ENCODE measurements at places on chromosomes 16 and 17.

GRCh38 chr17:17836818-17837379 is at the start of gene SREBF1:
Gene SREBF1, minus strand, starts transcription at chr17:17836986. Its CDS starts 169 bp downstream, at chr17:17836817.
- DNase-seq = peak; percentile 60

DNA sequence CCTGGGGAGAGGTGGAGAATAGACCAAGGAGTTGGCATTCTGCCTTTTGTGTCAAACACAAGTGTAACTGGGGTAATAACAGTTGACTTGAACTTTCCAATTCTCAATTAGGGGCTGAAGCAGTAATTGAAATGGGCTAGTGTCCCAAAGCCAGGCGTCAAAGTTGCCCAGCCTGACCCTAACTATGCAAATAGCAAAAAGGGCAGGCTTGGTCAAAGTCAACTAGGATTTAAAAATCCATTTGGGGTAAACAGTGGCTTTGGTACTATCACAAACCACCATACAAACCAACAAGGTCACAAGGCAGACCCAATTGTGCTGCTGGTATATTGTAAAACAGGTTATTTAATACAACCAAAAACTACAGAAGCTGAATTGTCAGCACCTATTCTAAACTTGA is 18.0 kb downstream of the NFE2L1 start:
- no peak for DNase-seq

DNA sequence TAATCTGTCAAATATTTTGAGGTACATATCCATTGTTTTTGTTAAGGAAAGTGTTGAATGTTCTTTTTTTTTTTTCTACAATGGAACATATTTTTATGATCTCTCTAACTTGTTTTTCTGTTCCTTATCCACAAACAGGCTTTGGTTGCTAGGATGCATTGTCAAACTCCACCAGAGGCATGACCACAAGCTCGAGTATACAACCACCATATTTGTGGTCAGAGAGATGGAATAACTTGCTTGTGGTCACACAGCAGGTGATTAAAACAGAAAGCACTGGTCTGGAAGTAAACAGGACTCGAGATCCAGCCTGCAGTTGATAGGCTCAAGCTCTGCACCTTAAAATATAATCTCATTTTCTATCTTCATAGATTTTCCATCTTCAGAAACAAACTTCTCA is 105.8 kb upstream of the ADAMTS18 start:
- no peak for DNase-seq

GRCh38 chr16:11743308-11744074 is 834 bp upstream of the TXNDC11 start:
- DNase-seq = peak; percentile 15

DNA sequence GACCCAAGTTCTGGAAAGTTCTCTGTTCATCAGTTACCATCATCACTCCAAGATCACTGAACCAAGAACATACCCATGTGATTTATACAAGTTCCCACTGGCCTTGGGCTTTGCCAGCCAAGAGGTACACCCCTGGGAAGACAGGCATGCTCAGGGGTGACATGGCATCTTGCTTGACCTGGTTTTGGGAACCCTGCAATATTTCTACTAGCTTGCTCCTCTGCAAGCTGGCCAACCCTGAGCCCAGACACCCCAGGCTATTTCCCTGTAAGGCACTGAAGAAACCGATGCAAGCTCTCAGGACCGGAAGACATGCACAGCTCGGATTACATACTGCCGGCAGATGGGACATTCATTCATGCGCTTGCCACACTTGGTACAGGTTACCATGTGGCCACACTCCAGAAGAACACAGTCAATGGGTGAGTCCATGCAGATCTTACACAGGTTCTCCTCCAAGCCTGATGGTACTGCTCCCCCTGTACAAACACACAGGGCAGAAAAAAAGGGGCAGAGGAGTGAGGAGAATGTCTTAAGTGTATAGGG is 31.4 kb downstream of the LIG3 start:
- DNase-seq = no peak

DNA sequence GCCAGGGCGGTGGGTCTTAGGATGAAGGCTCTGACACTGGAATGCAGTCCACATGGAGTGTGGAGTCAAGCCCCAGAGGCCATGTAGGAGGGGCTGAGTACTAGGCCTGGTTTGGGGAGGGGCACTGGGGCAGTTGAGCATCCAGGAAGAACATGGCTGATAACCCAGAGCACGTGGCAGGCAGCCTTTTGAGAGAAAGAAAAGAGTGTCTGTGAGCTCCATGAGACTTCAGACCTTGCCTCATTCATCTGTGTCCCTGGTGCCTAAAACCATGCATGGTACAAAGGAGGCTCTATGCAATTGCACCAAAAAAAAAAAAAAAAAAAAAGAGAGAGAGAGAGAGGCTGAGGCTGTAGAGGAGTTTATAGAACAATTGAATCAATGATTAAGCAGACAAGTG is 14.6 kb downstream of the SLC46A1 start:
- DNase-seq = no peak

GRCh38 chr17:74446551-74447500 is 14.9 kb downstream of the GPRC5C start:
- no peak for DNase-seq

GRCh38 chr17:43449470-43450248 is 34.1 kb upstream of the DHX8 start:
- no peak for DNase-seq

DNA sequence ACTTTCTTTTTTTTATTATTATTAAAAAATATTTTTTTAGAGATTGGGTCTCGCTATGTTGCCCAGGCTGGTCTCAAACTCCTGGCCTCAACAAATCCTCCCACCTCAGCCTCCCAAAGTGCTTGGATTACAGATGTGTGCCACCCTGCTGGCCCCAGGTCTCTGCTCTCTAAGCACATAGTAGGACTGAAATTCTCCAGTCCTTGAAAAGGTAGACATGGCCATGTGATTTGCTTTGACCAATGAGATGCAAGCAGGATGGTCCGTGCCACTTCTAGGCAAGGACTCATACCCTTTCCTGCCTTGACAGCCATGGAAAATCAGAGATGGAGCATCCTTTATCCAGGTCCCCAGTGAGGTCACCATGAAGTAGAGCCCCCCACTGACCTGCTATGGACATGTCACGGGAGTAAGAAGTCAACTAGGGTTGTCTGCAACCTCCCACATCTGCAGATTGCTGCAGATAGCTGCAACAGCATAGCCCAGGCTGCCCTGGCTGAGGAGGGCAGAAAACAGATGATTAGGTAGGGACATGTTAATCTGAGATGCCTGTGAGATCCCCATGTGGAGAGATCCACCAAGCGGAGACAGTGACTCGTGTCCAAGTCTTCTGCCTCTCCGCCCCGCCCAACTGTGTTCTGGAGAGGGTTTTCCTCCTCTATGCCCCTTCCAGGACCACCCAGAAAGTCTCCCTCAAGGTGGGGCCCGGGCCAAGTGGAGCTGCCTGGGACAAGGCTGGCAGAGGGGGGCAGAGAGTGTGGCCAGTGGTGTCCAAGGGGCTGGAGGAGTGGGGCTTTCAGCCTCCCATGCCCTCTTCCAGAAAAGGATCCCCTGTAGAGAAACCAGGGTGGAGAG is 11.0 kb downstream of the GSG1L start:
- DNase-seq = no peak

DNA sequence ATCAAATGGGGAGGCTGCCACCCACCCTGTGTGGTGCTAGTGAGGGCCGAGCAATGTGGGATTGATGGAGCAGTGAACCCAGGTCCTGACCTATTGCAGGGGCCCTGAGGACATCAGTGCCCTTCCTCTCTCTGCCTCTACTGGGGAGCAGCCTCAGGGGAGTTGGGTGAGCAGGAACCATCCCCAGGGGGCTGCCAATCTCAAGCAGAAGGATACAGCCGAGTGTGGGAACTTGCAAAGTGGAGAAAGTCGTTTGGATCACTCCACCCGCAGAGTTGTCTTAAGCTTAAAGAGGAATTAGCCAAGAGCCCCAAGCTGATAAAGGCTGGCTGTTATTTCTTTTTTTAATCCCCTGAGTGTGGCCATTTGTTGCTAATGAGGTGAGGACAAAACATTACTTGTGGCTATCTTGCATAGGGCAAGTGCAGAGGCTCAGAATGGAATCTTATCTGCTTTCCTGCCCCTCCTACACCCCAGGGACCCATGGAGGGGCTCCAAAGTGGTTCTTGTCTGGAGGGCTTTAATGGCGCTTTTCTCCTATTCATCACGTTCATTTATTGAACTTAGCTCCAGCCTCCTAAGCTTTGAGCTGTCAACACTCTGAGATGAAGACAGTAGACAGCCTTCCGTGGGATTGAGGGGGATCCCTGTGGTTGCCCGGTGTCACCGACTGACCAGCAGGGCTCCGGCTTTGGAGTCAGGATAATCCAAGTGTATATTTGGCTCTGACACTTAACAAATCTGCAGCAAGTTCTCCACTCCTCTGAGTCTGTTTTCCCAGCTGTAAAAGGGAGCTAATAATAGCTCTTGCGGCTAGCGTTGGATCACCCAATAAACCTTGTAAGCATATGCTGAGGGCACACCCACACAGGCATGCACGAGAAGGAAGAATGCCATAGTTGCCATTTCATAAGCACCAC is 45.1 kb downstream of the MYH11 start:
- DNase-seq = no peak

DNA sequence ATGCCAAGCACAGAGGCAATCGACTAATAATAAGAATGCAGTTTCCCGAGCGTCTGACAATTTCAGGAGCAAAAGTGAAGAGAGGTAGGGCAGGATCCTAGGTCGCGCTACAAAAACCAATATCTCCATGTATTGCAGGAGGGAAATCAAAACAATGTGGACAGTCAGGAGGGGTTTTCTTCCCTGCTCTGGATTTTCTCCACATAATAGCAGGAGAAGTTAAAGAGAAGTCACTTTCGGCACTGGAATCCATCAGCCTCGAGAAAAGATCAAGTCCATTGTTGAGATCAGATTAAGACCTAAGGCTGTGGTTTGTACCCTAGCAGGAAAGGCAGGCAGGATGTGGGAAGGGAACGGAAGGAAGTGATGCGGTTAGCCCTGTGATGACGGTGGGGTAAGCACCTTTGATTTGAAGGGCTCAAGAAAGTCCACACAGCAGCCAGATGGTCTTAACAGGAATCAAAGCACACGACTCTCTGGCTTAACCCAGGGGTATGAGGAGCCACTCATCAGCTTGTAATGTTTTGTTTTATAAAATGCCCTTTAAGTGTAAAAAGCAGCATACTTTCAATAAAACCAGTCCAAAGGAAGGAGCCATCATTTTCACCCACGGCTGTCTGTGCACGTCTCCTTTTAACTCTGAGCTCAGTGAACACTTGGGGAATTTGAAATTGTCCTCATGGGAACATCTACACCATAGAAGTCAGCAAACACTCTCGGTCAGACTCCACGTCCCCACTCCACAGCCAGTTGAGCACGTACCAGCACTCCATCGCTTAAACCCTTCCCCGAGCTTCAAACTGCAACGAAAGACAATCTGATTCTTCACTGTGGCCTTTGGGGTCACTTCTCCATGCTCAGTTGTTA is 15.8 kb upstream of the AKTIP start:
- DNase-seq = peak; percentile 51

DNA sequence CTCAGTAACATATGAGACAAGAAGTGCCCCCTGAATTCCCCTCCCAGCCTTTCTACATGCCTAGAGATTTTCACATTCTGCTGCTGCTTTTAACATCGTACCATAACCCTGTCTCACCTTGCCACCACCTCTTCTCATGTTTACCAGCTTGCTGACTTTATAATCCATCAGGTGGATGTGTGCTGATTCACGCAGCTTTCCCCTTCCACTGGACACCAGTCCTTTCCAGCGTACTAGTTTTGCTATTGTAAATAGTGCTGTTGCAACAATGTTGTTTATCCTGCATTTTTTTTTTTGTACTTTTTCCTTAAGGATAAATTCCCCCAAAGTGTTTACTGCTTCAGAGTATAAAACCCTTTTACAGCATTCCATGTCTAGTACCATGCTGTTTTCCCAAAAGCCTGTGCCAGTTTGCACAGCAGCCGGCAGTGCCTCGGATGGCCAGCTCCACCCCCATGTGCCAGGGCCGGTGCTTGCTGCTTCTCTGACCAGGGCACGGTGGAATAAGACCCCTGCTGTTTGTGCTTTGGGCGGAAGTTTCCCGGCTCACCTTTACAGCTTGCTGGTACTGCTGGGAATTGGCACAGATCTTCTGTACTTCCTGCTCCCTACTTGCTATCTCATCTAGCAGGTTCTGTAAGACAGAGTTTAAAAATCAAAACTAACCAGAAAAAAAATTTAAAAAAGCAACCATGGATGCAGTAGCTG is 41.3 kb downstream of the UBN1 start:
- no peak for DNase-seq

GRCh38 chr16:15953477-15953876 is 4.1 kb downstream of the ABCC1 start:
- DNase-seq = no peak

- DNase-seq = no peak
Observed at GRCh38 chr17:83037084-83037873, 42.1 kb upstream of the METRNL start.

GRCh38 chr16:49839017-49839825 is 16.7 kb downstream of the ZNF423 start:
- DNase-seq = no peak

GRCh38 chr16:58366247-58367031 is 25.8 kb upstream of the GINS3 start:
- no peak for DNase-seq

GRCh38 chr16:11076259-11077018 is 132.1 kb downstream of the CLEC16A start:
- no peak for DNase-seq

- DNase-seq = no peak
Observed at GRCh38 chr16:28820016-28820415, 2.8 kb upstream of the ATXN2L start.

DNA sequence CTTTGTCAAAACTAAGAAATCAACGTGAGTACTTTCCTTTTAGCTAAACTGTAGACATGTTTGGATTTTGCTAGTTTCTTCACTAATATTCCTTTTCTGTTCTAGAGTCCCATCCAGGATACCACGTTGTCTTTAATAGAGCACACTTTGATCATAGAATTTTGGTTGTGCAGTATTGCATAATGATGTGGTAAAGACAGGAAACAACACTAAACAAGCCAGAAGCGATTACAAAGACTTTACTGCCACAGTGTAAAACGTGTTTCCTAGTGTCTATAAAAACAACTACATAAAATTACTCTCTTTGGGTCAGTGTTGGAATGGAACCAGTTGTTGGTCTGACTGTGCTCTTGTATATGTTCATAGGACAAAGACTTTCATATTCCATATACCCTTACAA is 19.3 kb downstream of the SHISA9 start:
- DNase-seq = no peak

- DNase-seq = no peak
Observed at GRCh38 chr16:85746460-85747215, 4.3 kb downstream of the C16orf74 start.

GRCh38 chr16:49484451-49484849 is 110.8 kb downstream of the C16orf78 start:
- DNase-seq = no peak

- no peak for DNase-seq
Observed at GRCh38 chr17:15432807-15433611, 34.4 kb downstream of the CDRT4 start.

GRCh38 chr16:1414532-1415260 is at the start of gene UNKL:
Gene UNKL, minus strand, starts transcription at chr16:1414704. Its CDS starts 13 bp downstream, at chr16:1414691.
- peak; percentile 83 for DNase-seq

Data from activated CD4-positive, alpha-beta T cell treated with anti-CD3 and anti-CD28 coated beads, Interleukin-2, amount 50 U/mL, for 1 hour (primary cell).